ENCODE measurements at places on chromosomes 2 and 18.

GRCh38 chr2:151171186-151171585 is 90.5 kb downstream of the RBM43 start:
- DNase-seq, result no peak

- DNase-seq, result no peak
Observed at GRCh38 chr2:152186262-152186661, 10.7 kb upstream of the STAM2 start.

DNA sequence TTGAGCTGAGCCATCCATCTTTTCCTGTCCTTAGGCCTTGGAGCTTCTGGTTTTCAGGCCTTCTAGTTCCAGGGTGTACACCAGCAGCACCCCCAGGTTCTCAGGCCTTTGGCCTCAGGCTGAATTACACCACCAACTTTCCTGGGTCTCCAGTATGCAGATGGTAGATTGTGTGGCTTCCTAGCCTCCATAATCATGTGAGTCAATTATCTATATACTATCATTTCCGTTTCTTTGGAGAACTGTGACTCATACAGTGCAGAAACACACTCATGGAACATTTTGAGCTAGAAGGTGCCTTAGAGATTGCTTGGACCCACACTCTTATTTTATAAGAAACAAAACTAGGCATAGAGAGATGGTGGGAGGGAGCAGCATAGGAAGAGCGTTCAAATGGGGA is 167.4 kb downstream of the NCK2 start:
- no peak for DNase-seq

- DNase-seq, result no peak
Observed at GRCh38 chr18:75723521-75724340, 296.2 kb upstream of the SMIM21 start.

DNA sequence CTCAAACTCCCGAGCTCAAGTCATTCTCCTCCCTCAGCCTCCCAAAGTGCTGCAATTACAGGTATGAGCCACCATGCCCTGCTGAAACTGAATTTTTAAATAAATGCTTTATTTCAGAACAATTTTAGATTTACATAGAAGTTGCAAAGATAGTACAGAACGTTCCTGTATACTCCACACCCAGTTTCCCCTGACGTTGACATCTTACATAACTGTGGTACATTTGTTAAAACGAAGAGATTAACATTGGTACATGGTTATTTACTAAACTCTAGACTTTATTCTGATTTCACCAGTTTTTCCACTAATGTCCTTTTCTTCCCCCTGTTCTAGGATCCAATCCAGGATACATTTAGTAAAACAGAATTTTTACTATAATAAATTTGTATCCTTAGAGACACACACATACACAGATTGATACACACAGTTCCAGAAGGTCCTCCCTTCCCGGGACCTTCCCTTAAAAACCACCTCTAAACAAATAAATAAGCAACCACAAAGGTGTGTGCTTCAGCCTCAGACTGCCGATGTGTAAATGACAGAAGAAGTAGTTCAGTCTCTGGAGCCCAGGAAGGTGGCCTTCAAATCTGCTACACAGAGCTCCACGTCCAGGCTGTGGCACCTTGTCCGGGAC is 6.9 kb downstream of the NEU2 start:
- DNase-seq, result no peak

GRCh38 chr2:203804764-203805485 is 62.6 kb upstream of the CTLA4 start:
- no peak for DNase-seq

DNA sequence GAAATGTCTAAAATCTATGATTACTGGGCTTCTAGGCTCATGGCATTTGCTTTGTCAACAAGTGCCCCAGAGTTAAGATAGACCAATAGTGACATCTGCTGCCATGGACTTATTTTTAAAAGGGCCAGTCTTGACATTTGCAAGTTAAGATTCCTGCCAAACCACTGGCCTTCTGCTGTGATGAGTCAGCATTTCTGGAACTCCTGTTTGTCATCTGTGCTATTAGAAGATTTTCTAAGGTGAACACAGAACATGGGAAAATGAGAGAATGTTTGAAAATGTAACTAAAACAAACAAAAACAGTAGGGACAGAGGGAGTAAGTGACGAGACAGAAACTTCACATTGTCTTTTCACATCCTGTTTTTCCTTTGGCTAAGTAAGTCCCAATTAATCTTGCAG is 93.7 kb upstream of the WDR75 start:
- peak; percentile 95 for DNase-seq

Measured in fibroblast of the conjunctiva (primary cell).